ENCODE measurements at places on chromosomes 2 and 18. TPM values are rescaled to one million over a fixed set of nuclear protein-coding genes. Genes with fewer than 3 reads are reported as not detected.

Gene NMUR1
- polyA plus RNA-seq = 1.3 TPM

Gene IL1R2
- 11.2 TPM for polyA plus RNA-seq

Gene CHST10
- polyA plus RNA-seq = 6.2 TPM

Gene ACMSD
- polyA plus RNA-seq = 152 TPM

Gene MOGAT1
- not detected for polyA plus RNA-seq

Gene CNGA3
- polyA plus RNA-seq = not detected

Gene WBP1
- polyA plus RNA-seq = 150 TPM

Gene HS1BP3
- 37.5 TPM for polyA plus RNA-seq

Gene PNO1
- 11.3 TPM for polyA plus RNA-seq

Gene LYPD6
- 2.2 TPM for polyA plus RNA-seq

Gene KCNS3
- polyA plus RNA-seq = 4.4 TPM

Gene PLCD4
- 30.4 TPM for polyA plus RNA-seq

Gene GPR55
- not detected for polyA plus RNA-seq

Gene REG1B
- 1.5 TPM for polyA plus RNA-seq

Gene PSME4
- 23.4 TPM for polyA plus RNA-seq

Gene YWHAQ
- polyA plus RNA-seq = 168 TPM

Gene SAG
- not detected for polyA plus RNA-seq

Gene CLASP1
- polyA plus RNA-seq = 6.8 TPM

Gene KYNU
- 14.5 TPM for polyA plus RNA-seq

Gene DSG4
- not detected for polyA plus RNA-seq

Gene MEP1B
- not detected for polyA plus RNA-seq

Gene PXDN
- 4.7 TPM for polyA plus RNA-seq

Gene NLRC4
- polyA plus RNA-seq = 0.49 TPM

Gene IL36RN
- not detected for polyA plus RNA-seq

Gene ALK
- polyA plus RNA-seq = not detected

Gene KCNG2
- not detected for polyA plus RNA-seq

Gene XDH
- polyA plus RNA-seq = not detected

Gene DSEL
- polyA plus RNA-seq = 1.9 TPM

Gene G6PC2
- polyA plus RNA-seq = not detected

Gene CHRND
- polyA plus RNA-seq = not detected

Gene COL4A4
- 7.2 TPM for polyA plus RNA-seq

Gene TNFAIP6
- polyA plus RNA-seq = 0.28 TPM

Gene ERFE
- polyA plus RNA-seq = 1.6 TPM

Gene TRIB2
- polyA plus RNA-seq = 29.6 TPM

Gene OTOS
- 1.5 TPM for polyA plus RNA-seq

Gene FBXO15
- polyA plus RNA-seq = 9.1 TPM

Gene SOS1
- 5.5 TPM for polyA plus RNA-seq

Gene CEBPZOS
- 60.7 TPM for polyA plus RNA-seq

Gene TUBA3E
- not detected for polyA plus RNA-seq

Gene CLEC4F
- not detected for polyA plus RNA-seq

Gene PIEZO2
- 1.1 TPM for polyA plus RNA-seq

Gene NPPC
- polyA plus RNA-seq = not detected

All from kidney (tissue), 22 donors.